ENCODE measurements at places on chromosomes 7 and 10.

GRCh38 chr7:30027065-30027456 lies 559 bp upstream of the FKBP14 start:
- DNase-seq = no peak

- no peak for DNase-seq
Observed at GRCh38 chr10:57973451-57973850, 294.2 kb downstream of the IPMK start.

DNA sequence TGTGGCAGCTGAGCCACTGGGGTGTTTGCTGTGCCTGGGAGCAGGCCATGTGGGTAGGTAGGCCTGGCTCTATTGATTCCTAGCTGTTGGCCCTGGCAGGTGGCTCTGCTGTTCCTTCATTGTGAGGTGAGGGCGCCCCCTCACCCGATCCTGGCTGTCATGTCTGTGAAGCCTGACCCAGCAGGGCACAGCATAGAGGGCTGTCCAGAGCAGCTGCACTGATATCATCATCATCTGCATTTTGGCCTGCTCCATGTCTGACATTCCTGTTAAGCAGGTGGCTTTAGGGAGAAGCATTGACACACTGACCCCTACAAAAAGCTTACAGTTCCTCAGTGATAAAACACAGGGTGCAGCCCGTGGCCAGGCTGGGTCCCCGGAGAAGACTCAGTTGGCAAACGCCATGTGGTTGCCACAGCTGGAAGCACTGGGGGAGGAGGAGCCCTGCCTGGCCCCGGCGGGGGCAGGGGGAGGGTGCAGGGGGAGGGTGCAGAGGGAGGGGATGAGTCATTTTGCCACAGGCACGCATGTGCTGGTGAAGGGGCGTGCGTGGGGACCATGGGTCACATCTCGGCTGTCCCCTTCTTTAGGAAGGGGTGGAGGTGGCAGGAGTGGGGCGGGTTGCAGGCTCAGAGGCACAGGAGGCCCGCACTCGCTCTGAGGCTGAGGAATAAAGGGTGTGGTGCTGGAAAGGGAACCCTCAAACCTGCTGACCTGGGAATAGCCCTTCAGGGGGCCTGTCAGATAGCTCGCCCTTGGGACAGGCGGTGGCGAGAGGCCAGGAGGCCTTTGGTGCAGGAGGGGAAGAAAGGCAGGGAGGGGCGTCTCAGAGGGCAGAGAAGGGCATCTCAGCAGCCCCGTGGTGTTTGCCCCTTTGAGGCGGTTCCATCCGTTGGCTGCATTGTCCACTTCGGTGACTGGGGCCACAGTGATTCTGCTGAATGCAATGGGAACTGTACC lies 31.6 kb downstream of the IKZF1 start:
- DNase-seq = no peak

DNA sequence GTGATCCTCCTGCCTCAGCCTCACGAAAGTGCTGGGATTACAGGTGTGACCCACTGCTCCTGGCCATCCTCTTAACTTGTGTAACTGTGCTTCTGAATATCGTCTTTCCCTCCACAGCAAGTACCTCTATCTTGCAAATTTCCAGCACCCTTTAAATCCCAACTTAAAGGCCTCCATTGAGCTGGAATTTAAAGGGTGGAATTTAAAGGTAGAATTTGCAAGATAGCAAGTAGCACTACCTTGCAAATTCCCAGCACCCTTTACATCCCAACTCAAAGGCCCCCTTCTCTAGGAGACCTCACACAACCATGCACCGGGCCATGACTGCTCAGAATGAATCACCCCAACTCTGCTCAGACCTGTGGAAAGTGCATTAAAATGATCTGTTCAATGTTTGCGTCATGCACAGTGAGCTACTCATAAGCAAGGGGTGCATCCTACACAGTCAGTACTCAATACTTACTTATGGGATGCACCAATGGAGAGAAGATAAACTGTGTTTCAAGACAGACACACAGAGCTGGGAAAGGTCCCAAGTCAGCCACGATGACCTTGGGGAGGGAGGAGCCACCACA lies 17.8 kb upstream of the SDK1 start:
- DNase-seq = no peak

GRCh38 chr10:45199205-45199740 lies 116.1 kb downstream of the OR13A1 start:
- no peak for DNase-seq

DNA sequence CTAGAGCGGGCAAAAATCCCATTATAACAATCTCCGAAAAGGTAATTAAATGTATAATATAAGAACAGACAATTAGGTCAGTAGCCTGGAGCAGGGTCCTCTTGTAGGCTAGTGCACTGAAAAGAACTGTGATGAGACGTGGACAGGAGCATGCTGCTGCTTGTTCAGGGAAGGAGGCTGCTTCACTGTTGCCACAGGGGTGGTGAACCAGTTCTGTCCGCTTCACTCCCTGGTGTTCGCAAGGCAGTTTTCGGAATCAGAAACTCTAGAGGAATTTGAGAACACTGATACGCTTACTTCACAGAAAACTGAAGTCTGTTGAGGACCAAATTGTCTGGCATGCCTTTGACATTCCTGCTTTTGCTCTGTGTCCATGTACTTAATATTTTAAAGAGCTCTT lies 17.4 kb downstream of the ZNRF2 start:
- DNase-seq = no peak

- DNase-seq = no peak
Observed at GRCh38 chr10:120926611-120927010, 75.4 kb downstream of the WDR11 start.

Data from gastrocnemius medialis (tissue), 4 donors.